ENCODE measurements at places on chromosomes 16 and 17.
A peak's percentile ranks its signal among the peaks of the same experiment; 100 is the strongest.

DNA sequence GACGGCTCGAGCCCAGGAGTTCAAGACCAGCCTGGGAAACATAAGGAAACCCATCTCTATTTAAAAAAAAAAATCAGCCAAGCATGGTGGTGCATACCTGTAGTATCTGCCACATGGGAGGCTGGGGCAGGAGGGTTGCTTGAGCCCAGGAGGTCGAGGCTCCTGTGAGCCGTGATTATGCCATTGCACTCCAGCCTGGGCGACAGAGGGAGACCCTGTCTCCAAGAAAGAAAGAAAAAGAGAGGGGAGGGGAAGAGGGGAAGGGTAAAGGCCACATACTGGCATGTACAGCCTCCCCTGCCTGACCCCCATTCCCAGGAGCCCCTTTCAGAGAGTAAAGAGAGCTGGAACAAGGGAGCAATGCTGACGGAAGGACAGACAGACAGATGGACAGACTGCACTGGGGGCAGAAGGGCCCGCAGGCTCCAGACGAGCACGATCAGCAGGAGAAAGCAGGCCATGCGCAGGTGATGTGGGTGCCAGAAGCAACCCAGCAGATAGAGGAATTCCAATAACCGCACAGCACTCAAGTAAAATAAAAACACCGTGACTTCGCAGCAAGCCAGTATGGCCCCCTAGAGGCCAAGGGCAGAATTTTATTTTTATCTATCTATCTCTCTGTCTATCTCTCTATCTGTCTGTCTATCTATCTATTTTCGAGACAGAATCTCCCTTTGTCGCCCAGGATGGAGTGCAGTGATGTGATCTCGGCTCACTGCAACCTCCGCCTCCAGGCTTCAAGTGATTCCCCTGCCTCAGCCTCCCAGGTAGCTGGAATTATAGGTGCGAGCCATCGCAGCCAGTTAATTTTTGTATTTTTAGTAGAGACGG, 27.1 kb upstream of the SNN start:
- DNase-seq: peak; percentile 13

- DNase-seq: peak; percentile 70
These were observed 5.6 kb downstream of the GLG1 start for GRCh38 chr16:74601126-74601871.

GRCh38 chr16:53156516-53156915, 101.7 kb downstream of the CHD9 start:
- no peak for DNase-seq

DNA sequence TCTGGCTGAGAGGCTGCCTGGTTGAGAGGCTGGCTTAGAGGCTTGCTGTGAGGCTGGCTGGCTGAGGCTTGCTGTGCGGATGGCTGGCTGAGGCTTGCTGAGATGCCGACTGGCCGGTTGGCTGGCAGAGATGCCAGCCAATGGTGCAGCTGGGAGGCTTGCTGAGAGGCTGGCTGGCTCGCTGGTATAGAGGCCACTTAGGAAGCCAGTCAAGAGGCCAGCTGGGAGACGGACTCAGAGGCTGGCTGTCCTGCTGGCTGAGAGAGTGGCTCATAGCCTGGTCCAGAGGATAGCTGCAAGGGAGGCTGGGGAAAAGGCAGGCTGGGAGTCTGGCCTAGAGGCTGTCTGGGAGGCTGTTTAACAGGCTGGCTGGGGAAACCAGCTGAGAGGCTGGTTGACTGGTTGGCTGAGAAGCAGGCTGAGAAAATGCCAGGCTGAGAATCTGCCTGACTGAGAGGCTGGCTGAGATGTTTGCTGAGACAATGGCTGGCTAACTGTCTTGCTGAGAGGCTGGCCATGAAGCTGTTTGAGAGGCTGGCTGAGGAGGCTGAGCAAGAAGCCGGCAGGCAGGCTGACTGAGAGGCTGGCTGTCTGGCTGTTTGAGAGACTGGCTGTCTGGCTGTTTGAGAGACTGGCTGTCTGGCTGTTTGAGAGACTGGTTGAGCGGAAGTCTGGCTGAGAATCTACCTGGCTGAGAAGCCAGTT, 37.5 kb upstream of the ACSM2B start:
- DNase-seq: no peak

DNA sequence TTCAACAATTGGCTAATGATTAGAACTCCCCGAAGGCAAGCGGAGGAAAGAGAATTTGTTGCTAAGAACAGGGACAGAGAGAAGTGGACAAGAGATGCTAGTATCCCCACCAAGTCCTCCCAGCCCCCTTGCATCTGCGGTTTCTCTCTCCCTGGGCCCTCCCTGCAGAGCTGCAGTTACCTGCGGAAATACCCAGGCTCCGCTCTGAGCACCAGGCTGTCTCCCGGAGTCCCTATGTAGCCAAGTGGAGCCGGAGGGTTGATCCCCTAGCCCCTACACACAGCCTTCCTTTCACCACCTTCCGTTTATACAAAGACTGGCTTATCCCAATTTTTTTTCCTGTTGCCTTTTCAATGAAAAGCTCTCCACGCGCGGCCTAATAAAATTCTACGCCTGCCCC, 834.4 kb downstream of the KCNJ2 start:
- no peak for DNase-seq
